ENCODE measurements at places on chromosomes 11 and 22. TPM values are rescaled to one million over a fixed set of nuclear protein-coding genes. Genes with fewer than 3 reads are reported as not detected.

Gene XKR3
- total RNA-seq, result not detected

Gene CREB3L1
- total RNA-seq, result 4.5 TPM

Gene DERL3
- 0.54 TPM for total RNA-seq

Gene USP2
- total RNA-seq, result 1.6 TPM

GRCh38 chr11:11397036-11397415 lies 44.0 kb upstream of the CSNK2A3 start:
- no peak for DNase-seq

DNA sequence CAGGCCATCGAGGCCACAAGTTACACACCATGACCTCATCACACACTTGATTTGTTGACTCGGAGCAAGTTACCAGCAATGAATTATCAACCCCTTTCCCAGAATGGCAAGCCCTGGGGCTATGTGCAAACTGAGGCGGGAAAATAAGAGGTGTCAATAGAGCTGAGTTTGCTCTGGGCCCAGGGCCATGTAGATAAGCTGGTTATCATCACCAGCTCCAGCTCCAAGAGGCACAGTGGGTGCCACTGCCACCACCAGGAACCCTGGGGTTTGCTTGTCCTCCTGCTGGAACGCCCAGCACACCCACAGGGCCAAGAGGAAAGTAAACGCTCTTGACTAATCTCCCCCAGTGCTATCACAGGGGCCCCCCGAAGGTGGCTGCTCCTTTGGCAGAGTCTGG lies 13.0 kb upstream of the VPS37C start:
- no peak for DNase-seq

DNA sequence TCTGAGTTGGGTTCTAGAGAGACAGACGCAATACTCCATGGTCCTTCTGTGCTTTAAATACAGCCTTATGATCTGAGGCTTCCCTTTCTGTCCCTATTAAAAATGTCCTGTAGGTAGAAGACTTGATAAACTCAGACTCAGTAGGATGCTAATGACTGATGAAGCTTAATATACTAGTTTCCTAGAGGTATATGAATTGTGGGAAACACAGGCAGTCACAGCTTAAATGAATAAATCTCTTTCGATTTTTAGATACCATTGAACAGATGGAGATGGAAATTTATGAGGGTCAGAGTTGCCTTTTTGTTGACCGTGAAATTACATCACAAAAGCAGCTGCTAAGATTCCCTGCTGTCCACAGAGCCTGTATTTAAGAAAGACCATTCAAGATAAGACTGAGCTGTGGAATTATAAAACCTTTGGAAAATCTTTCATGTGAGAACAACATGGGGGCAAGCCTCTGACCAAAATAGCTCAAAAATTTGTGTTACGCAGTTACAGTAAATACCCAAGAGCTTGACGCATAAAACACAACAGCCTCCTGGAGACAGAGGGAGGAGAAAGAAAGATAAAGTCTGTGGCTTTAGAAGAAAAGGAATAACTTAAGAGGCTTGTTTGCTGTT lies 172.3 kb downstream of the AASDHPPT start:
- no peak for DNase-seq

- no peak for DNase-seq
These were observed 9.6 kb downstream of the SULT4A1 start for GRCh38 chr22:43852573-43853327.

DNA sequence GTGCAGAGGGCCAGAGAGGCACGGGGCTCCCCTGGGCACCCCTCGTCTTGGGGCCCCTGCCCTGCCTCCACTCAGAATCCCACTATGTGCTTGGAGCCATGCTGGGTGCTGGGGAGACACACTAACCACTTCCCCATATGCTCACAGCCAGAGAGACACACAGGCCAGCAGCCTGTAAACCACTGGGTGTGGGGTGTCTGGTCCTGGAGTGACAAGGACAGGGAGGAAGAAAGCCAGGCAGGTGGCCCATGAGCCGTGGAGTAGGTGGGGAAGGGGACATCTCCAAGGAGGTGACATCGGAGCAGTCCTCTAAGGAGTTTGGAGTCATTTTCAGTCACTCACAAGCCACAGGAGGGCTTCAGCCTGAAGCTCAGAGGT lies 58.9 kb downstream of the CDKN1C start:
- DNase-seq, result no peak

DNA sequence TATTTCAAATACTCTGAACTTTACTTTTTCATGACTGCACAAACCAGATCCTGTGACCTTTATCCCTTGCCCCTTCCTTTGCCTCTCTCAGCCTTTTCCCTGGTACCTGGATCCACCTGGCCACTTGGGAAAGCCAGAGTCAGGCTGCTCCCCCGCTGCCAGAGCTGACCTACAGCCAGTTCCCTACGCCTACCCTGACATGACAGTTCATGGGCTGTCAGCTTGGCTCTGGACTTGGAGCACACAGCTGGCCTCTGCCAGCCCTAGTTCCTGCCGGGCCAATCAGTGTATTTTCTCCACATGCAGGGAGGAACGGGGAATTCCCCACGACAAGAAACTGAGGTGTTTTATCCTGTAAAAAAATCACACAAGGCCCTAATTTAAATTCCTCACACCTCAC lies 382.6 kb downstream of the INSC start:
- DNase-seq, result no peak

DNA sequence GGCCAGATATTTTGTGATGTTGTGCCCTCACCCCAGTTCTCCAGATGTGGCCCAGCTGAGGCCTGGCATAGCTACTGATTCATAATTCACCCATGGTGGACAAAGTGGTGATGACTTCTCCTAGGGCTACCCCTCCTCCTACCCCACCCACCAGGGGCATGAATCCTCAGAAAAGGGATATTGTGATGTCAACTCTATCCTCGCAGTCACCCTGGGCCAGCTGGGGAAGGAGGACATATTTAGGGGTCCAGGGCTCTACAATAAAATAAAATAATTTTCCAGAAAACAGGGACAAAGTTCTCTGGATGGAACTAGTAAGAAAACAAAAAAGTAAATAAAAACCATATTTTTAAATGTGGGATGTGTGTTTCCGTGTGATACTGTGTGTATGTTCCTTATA lies at the start of gene UBQLNL:
Gene UBQLNL, minus strand, starts transcription at position 101 of the 400 bp plus-strand sequence. CDS start 258 bp downstream, outside the sequence.
- DNase-seq, result no peak

- no peak for DNase-seq
These were observed 1075.0 kb downstream of the BRD1 start for GRCh38 chr22:48752451-48753380.

- no peak for DNase-seq
These were observed 35.6 kb downstream of the MARK2 start for GRCh38 chr11:63874511-63874910.
